ENCODE measurements at places on chromosomes 11 and 22.

GRCh38 chr22:42116848-42117424, 13.7 kb downstream of the CYP2D6 start:
- DNase-seq: no peak

DNA sequence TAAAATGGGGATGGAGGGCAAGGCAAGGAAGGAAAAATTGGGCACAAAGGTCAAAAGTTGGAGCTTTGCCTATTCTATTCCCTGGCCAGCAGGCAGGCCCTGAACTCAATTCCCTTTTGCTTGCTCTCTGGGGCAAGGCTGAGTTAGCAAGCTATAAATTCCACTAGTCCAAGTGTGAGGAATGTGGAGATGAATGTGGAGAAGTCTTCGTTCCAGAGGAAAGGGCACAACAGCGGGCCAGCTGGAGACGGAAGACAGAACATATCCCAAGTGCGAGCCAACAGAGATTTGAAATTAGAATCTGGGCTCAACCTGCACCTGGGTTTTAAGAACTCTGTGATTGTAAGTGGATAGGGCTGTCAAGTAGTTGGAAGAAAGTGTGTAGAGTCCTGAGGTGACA, 29.5 kb upstream of the FZD4 start:
- no peak for DNase-seq

- no peak for DNase-seq
Measured at GRCh38 chr11:22234743-22235142, 41.9 kb downstream of the ANO5 start.

DNA sequence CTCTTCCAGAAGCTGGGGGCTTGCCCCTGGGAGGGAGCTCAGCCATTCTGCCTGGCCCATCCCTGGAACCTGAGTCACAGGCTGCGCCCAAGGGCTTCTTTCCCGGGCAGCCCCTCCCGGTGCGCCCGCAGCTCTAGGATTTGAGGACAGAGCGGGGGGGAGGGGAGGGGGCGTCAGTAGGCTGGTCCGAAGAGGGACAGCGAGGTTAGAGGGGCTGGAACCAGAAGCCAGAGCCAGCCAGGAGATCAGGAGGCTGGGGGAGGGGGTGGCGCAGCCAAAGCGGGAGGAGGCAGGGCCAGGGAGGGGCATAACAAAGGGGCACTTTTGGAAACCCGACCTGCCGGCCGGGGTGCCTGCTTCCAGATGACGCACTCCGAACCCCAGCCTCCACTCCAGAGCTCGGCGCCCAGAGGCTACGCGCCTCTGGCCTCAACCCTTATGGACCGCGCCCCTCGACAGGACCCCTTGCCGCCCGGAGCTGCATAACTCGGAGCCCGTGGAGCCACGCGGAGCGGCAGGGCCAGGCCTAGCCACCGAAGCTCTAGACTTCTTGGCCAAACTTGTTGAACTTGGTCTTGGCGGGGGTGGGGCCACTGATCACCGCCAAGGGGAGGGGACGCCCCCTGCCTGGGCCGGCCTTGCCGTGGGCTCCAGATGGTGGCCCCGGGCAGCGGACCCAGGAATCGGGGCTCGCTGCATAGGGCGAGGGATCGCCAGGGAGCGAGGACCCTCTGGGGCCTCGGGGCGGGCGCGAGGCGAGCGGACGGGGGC, 744 bp downstream of the PACSIN3 start:
- DNase-seq: peak; percentile 16

DNA sequence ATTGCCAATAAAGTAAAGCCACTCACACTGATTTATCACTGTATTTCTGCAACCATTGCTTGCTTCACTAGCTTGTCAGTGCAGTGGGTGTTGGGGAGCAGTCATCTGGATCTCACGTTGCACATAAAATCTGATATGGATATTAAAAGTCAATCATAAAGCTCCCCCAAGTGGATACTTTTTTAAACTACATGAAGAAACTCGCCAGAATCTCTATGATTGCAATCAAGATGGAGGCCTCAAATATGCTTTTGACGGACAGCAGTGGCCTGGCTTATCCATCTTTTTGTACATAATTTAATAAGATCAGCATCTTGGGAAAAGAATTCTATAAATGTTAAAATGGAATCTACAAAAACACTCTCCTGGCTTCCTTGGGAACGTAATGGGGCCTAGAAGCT, 137.7 kb downstream of the WT1 start:
- DNase-seq: no peak

DNA sequence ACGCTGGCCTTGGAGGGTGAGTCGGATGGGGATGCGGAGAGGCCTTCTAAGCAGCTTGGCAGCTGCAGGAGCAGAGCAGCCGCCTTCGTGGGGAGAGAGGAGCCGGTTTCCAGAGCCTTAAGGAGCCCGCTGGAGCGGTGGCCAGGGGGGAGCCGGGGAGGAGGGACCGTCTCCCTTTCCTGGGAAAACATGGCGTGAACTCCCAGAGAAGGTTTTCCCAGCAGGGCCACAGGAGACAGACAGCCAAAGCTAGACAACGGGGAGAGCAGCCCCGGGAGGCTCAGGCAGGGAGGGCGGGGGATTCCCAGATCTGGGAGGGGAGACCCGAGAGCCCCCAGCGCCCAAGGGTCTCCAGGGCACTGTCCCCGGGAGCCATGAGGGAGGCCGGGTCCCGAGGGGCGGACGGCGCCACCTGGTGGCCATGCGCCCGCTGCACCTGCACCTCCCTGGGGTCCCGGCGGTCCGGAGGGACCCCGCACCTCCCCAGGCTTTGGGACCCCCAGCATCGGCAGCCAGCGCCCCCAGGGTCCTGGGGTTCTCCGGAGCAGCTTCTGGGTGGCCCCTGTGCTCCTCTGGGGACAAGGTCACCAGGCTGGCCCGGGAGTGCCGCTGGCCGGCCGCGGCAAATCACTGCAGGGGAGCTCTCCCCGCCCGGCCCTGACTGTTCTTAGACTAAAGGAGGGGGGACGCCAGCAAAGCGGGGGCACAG, 2.4 kb upstream of the SYT8 start:
- DNase-seq: peak; percentile 79

- no peak for DNase-seq
Measured at GRCh38 chr11:112310419-112310818, 49.8 kb upstream of the PLET1 start.

- no peak for DNase-seq
Measured at GRCh38 chr11:121497176-121497998, 44.6 kb upstream of the SORL1-AS1 start.

GRCh38 chr22:28904211-28904896, 21.0 kb downstream of the ZNRF3 start:
- DNase-seq: no peak

DNA sequence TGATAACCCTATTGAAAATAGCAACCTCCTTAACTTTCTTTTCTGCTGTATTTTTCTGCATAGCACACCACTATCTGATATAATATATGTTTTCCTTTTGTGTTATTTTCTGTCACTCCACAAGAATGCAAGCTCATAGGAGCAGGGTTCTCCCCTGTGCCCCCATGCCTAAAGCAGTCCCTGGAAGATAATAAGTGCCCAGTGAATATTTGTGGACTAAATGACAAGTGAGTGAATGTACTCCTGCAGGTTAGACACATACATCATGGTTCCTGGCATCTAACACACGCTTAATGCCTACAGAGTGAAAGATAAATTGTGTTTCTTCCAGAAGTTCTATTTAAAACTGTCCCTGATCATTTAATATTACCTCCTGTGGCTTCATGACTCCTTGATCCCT, 23.9 kb upstream of the OR9Q2 start:
- no peak for DNase-seq

DNA sequence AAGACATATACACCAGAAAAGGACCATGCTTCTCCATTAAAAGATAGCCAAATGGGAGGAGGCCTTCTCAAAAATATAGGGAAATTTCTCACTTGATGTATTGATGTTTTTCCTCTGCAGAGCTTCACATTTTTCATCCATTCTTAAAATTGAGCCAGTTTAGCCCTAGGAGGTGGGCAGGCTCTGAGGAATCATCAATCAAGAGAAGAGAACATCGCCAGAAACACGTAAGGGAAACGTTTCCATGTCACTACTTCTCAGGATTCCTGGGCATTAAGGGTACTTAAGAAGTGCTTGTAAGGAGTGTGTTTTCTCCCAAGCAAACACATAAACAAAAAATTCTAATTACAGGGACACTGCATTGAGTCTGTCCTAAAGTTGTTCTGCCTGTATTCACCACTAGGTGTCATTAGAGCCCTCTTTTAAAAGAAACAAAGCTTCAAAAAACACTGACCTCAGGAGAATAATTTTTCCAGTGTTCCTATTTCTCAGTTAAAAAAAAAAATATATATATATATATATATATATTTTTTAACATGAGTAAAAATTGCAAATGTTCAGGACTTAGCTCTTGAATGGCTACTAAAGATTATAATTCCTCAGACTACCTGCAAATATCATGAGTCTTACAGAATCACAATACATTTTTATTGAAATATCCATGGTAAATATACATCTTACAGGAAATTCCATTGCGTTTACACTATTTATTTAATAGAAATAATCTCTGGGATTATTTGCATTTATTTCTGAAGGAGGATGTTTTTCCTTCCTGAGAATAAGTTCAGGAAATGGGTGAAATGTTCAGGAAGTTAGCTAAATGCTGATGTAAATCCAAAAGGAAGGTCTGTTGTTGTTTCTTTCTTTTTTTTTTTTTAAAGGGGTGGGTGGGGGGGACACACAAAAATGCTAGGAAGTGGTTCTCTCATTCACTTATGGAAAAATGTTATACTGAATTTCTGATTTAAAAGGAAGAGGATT, 16.0 kb downstream of the FZD4 start:
- DNase-seq: no peak

DNA sequence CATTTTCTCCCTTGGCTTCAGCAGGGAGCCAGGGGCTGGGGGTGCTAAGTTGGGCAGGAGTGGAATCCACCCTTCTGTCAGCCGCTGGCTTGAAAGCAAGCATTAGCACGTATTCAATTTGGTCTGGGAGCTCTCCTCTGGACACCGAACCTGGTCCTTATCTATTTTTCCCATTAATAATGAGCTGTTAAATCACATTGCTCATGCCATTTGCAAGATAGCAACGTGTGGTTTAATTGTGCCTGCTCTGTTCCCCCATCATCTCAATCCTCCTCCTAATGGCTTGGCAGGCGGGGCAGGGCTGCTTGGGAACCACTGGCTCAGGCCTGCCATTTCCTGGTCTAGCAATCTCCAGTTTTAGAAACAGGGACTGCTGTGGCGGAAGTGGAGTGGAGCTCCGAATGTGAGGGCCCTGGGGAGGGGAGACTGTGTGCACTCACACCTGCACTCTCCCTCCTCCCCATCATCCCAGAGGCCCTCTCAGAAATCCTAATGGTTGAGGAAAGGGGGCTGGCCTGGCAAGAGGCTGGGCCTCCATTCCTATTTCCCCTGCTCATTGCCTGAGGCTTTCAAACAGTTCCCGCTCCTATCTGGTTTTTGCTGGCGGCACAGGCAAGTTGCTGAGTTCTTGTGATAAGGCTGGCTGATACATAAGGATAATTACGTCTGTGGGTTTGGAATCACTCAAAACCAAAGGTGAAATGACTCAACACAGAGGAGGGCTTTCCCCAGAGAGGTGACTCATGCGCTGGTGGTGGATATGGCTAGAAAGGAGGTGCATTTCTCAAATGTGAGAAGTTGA, 201.2 kb upstream of the E2F8 start:
- DNase-seq: peak; percentile 58

DNA sequence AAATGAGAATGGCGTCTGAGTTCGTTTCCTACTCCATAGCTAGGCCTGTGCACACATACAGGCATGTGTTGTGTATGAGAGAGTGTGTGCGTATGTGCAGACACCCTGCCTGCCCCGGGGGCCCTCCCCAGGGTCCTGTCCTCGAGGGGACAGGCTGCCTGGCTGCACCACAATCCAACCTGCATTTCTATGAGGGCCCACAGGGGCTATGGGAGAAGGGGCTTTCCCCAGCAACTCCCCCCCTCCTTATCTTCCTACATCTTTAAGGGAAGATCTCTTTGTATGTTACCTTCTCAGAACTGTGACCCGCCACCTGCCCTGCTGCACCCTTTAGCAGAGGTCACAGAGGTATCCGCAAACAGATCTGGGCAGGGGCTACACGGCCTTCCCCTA, 14.9 kb downstream of the ADORA2A start:
- DNase-seq: no peak

GRCh38 chr11:23684701-23685100, 812.2 kb upstream of the LUZP2 start:
- no peak for DNase-seq

DNA sequence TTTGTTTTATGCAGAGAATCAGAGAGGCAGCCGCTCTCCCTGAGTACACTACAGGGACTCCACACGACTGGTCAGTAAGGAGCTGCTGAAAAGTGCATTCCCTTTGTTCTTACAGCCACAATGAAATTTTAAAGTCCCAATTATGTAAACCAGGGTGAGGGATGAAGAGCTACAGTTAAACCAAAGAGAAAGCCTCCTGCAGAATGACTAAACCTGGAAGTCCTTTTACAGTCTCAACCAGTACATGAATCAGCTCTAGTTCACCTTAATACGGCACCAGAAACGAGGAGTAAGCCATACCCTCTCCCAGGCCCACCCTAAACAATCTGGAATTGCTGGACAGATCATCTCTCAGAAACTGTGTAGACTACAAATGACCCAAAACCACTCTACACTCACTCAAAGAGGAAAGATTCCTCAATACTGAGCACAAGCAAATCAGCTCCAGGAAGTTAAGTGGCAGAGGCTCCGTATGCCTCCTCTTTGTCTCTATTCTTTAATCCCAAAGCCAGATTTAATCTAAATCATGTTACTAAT, 113.1 kb downstream of the RBFOX2 start:
- DNase-seq: no peak

DNA sequence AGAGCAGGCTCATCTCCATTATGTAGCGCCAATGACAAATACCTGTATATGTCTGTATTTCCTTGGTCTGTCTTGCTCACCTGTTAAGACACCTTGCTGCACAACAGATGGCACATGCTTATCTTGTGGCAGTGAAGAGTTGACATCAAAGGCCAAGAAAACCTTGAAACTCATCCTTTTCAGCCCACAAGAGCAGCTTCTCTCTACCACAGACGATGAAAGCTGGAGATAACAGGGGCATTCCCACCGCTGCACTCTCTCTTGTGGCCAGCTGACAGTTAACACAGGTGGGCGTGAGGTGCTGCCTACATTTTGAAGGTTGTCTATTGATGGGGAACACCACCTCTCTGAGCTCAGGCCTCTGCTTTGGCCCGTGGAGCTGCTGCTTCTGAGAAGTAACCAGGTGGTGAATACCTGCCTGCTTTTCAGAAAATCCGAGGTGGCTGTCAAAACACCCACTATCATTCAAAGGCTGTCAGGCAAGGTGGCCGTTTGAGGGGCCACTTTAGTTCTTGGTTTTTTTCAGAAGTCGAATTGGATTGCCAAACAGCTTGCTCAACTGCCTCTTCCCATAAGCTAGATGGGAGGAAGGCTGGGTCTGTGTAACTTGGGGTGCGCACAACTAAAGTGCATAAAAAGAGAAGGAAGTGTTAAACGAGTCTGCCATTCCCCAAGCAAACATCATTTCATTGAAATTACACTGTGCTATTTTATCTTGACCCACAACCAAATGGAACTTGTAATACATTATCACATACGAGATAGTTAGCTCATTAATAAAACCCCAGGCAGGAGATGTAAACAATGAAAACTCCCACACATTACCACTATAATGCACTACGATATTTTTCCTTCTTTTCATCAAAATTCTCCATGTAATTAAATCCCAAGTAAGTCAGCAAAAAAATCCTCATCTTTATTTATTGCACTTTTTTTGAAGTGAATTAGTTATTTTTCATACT, 87.1 kb upstream of the RAG2 start:
- peak; percentile 22 for DNase-seq
